ENCODE measurements at places on chromosomes 6 and 20. TPM values are rescaled to one million over a fixed set of nuclear protein-coding genes. Genes with fewer than 3 reads are reported as not detected.
A peak's percentile ranks its signal among the peaks of the same experiment; 100 is the strongest.

Gene KCNK15
- polyA plus RNA-seq = not detected

Gene FGD2
- polyA plus RNA-seq = not detected

Gene NOTCH4
- 0.48 TPM for polyA plus RNA-seq

Gene BMP6
- not detected for polyA plus RNA-seq

Gene C6orf163
- polyA plus RNA-seq = 0.23 TPM

Gene ADGRF5
- polyA plus RNA-seq = not detected

Gene MAS1
- not detected for polyA plus RNA-seq

Gene HUS1B
- polyA plus RNA-seq = 0.58 TPM

Gene BPI
- not detected for polyA plus RNA-seq

Gene C6orf141
- polyA plus RNA-seq = not detected

Gene FARS2
- polyA plus RNA-seq = 28.8 TPM

DNA sequence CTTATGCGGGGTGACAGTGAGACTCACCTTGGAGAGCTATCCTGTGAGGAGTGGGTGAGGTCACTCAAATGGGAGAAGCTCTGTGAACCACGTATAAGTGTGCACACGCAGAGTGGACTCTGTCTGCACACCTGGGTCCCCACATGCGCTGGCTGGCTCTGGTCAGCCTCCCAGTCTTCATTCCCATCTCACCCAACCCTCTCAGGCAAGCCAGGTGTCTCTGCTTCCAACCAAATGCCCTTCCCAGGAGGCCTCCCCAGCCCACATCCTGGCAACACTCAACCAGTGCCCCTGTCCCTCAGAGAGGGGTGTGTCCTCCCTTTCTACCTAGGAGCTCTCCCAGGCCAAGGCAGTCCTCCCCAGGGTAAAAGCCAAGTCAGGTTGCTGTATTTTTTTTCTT lies 8.0 kb upstream of the PI16 start:
- no peak for DNase-seq

GRCh38 chr20:58065508-58066361 lies 162.7 kb downstream of the ANKRD60 start:
- DNase-seq = no peak

GRCh38 chr20:50569864-50570836 lies 60.0 kb downstream of the PTPN1 start:
- DNase-seq = peak; percentile 21

GRCh38 chr6:31762878-31763618 lies 592 bp downstream of the SAPCD1 start:
- DNase-seq = no peak

DNA sequence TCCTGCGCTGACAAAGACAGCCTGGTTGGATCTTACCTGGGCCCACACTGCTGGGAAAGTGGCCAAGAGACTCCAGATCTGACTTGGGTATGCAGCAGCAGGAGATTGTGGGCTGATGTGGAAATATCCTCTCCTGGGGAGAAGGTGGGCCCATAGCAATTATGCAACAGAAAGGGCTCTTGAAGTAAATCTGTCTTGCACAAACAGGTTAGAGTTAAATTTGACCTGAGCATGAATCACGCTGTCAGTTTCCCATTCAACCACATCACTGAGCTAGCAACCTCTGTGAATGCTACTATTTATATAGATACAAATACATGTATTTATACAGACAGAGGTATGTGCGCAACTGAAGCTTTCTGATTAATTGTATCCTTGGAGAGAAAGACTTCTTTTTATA lies 28.3 kb upstream of the PDYN start:
- DNase-seq = no peak

- DNase-seq = no peak
Measured at GRCh38 chr6:12566618-12567123, 149.9 kb upstream of the PHACTR1 start.

All from naive thymus-derived CD8-positive, alpha-beta T cell (primary cell).